ENCODE measurements at places on chromosomes 3 and 15.

DNA sequence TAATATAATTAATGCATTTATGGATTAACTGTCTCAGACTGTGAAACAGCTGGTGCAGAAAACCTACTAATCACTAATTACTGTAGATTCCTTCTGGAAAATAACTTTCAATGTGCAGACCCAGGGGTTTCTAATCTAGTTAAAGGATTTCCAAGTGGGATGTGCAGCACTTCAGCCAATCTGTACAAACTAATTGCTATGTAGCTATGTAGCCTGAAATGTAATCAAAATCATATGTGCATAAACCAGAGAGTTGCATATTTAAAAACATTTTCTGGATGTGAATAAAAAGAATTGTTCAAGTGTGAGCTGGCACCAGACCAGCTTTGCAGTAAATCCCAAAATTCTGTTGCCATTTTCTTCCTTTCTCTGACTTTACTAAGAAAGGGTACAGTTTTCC is 127.5 kb upstream of the CD96 start:
- no peak for DNase-seq

DNA sequence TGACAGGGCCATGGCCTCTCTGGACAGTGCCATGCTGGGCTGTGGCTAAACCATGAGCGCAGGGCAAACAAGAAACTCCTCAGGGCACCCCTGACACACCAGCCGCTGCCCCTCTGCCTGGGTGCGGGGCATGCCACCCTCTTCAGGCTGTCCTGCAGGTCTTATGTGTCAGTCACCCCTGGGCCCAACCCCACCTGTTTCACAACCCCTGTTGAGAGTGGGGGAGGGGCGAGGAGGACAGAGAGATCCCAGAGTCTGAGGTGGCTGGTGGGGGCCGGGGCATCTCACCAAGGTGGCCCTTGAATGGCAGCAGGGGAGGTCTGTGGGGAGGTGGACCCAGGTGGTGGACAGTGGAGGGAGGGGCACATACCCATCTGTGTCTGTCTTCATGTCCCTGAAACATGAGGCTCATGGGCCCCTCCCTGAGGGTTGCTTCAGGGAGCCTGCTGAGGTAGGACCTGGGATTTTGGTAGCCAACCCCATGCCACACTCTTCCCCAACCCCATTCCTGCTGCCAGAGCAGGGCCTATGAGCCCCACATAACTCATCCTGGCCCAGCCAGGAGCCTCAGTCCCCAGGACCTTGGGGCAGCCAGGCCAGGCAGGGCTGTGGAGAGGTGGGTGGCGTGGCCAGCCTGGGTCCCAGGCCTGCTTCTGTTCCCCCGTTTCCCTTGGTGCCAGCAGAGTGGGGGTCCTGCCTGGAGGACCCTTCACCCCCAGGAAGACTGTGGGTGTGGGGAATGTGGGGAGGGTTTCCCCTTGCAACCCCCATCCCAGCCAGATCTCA is 1.7 kb upstream of the STAB1 start:
- DNase-seq = no peak

- no peak for DNase-seq
Observed at GRCh38 chr15:99556011-99556410, 9.8 kb upstream of the MEF2A start.

- no peak for DNase-seq
Observed at GRCh38 chr3:14113965-14114635, 10.6 kb downstream of the CHCHD4 start.

Measured in Jurkat, Clone E6-1 (cell line).